ENCODE measurements at places on chromosomes 2 and 18.

DNA sequence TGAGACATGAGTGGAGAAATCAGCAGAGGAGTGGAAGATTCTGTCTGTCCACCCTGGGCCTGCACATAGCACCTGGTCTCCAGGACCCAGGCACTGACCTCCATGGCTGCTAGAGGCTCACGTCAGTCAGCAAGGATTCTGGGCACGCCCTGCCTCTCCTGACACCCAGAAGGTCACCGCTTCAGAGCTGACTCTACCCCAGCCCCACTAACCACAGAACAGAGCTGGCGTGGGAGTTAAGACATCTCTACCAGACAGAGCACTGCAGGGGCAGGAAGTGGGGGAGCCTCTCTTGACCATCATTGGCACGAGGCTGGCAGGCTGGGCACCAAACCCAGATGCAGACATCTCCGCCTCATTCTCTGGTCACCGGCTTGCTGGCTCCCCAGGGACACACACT is 3.0 kb downstream of the ADCY3 start:
- no peak for DNase-seq

- DNase-seq = no peak
Measured at GRCh38 chr18:48922801-48923730, 27.7 kb downstream of the SMAD7 start.

- DNase-seq = no peak
Measured at GRCh38 chr2:100882645-100883613, 63.0 kb downstream of the NPAS2 start.

DNA sequence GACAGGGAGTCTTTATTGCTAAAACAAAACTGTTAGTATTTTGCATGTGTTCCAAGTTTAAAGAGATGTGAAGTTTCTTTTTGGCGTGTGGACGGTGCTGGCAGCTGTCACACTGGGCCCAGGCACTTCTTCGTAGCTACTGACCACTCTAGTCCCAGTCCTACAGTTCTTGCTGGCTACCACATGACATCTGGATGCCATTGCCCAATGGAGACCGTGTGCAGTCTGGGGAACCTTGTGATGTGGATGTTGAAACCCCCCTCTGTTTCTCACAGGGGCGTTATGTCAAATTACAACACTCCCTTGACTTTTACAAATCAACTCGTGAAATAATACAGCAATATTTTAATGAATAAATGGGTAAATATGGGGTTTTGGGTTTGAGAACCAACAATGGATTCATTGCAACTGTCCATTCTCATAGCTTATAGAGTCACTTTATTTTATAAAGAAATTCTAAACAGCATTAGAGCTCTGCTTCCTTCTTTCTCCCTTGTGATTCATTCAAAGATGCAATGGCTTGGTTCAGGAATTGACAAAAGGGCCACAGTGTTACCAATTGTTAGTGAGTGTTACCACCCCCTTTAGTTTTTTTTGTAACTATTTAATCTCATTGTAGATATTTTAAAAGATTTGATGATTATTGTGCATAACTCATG is 1.2 kb downstream of the GPD2 start:
- DNase-seq = no peak

- no peak for DNase-seq
Measured at GRCh38 chr18:10659000-10659399, 133.2 kb downstream of the NAPG start.

GRCh38 chr2:207764096-207764630 is 5.5 kb downstream of the FZD5 start:
- DNase-seq = no peak

DNA sequence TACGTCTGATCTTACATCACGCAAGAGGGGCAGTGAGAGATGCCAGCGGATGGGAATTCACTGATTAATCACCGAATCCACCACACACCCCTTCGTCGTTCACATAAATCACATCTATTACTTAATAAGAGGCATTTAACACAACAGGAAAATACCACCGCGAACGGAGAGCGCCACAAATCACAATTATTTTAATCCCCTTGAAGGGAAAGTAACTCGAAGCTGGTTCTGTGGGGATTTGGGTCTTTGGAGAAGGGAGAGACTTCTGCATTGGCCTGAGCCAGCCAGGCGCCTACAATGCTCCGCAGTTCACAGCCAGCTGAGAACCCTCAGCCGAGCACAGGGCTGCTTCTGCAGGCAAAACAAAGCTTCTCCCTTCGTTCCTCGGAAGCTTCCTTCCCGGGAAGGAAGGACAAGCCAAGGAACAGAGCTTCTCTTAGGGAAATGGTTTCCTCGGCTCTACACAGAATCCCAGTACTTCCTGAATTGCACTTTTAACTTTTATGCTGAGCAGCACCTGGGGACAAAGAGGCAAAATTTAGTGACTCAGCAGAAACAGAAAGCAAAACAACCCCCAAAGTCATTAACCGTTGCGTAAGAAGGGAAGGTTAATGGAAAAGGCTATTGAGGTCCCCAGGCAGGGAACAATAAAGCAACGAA is at the start of gene LRP1B:
Gene LRP1B, minus strand, starts transcription at position 7 of the 660 bp plus-strand sequence. CDS start 287 bp downstream, outside the sequence.
- no peak for DNase-seq

- DNase-seq = no peak
Measured at GRCh38 chr2:99079226-99079625, 62.3 kb upstream of the C2orf15 start.

- DNase-seq = no peak
Measured at GRCh38 chr2:103161456-103162289, 399.8 kb downstream of the TMEM182 start.

DNA sequence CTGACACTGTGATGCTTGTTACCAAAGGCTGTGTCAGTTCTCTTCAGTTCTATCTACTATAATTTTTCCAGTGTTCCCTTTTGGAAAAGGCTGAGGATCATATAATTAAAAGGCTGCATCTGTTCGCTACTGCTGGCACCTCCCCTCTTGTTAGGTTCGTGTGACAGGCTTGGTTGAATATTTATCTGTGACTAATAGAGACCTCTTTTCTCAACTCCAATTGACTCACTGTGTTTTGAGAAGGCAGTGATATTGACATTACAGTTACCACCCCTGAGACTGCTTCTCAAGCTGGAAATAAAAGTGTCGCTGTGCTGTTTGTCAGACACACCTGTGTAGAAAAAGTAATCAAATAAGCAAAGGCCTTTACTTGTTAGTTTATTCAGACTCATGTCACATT is 205.5 kb upstream of the KCNH7 start:
- no peak for DNase-seq

- no peak for DNase-seq
Measured at GRCh38 chr2:238868067-238868524, 20.2 kb downstream of the TWIST2 start.

- no peak for DNase-seq
Measured at GRCh38 chr2:8089596-8089995, 592.3 kb upstream of the ID2 start.

GRCh38 chr2:157932480-157933159 is 56.5 kb upstream of the ACVR1 start:
- DNase-seq = no peak

Data from esophagus squamous epithelium (tissue), 5 donors.